Chondrocyte (in vitro differentiated cells): ENCODE measurements at places on chromosomes 3 and 15. TPM values are rescaled to one million over a fixed set of nuclear protein-coding genes. Genes with fewer than 3 reads are reported as not detected.

The ST8SIA2 gene
- total RNA-seq = 2.4 to 6.2 TPM (median 4.5 TPM) in 3 replicates

DNA sequence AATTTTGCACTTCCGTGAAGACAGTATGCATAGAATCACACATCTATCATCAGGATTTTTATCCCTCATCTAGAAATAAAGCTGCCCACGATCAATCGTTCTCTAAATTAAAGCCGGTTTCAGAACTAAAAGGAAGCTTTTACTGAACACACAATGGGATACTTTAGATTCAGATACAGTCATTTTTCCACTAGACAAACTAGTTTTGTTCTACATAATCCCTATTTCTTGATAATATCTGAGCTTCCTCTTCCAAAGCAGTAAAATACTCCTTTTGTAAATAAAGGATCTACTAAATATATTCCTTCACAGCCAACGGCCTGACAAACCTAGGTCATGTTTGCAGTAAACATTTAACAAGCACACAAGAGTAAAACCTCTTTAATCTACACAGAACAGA, 2.0 kb upstream of the GANC start:
- H3K36me3 ChIP-seq = peaks cover 5% of the 10 kb centered on the region
- peak overlapping the region; percentile 26 for H3K4me3 ChIP-seq
- peaks cover 53% of the 10 kb centered on the region for H3K4me1 ChIP-seq
- H3K27ac ChIP-seq = peak overlapping the region; percentile 49

DNA sequence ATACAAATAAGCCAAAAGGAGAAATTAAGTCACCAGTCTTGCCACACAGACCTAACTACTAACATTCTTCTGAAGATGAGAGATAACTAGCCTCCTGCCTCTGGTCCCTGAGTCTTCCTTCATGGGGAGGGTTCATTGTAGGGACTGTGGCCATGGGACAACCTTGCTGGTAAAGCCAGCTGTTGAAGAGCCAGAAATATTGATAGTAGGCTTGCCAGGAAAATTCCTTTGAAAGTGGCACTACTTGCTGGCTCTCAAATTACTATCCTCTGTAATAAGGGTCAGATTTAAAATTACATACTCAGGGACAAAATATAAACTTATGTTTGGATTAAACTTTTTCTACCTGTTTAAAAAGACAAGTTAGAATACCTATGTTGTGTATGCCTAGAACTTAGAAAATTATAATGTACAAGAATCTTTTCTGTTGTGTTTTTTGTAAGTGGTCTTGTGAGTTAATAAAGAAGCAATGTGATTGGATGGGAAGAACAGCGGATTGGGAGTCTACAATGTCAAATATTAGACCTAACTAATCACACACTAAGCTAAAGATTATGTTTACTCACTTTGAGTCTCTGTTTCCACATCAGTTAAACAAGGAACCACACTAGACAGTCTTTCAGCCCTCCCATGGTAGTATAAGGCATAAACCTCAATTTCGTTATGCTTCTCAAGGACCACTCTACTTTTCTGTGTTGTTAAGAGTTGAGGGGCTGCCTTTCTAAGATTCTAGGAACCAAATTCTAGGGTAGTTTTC, 60.0 kb upstream of the TRIM71 start:
- H3K36me3 ChIP-seq = peaks cover 6% of the 10 kb centered on the region
- DNase-seq = no peak
- no peaks in the 10 kb centered on the region for H3K27me3 ChIP-seq
- H3K4me1 ChIP-seq = peaks cover 10% of the 10 kb centered on the region
- H3K27ac ChIP-seq = peak overlapping the region; percentile 20

DNA sequence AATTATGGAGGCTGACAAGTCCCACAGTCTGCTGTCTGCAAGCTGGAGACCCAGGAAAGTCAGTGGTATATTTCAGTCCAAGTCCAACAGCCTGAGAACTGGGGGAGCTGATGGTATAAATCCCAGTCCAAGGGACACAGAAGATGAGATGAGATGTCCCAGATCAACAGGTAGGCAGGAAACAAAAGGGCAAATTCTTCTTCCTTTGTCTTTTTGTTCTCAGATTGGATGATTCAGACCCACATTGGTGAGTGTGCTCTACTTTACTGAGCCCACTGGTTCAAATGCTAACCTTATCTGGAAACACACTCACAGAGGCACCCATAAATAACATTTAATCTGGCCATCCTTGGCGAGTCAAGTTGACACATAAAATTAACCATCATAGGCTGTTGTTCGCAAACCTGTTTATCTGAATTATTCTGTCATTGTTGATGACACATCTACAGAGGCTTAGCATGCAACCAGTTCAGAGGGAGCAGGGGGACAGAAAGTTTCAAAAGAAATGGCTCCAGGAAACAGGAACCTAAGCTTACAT, 62.7 kb upstream of the ITGA11 start:
- H3K27ac ChIP-seq = no peak overlapping the region
- H3K4me1 ChIP-seq = peaks cover 71% of the 10 kb centered on the region
- H3K4me3 ChIP-seq = no peak overlapping the region
- no peak for DNase-seq
- no peaks in the 10 kb centered on the region for H3K27me3 ChIP-seq

DNA sequence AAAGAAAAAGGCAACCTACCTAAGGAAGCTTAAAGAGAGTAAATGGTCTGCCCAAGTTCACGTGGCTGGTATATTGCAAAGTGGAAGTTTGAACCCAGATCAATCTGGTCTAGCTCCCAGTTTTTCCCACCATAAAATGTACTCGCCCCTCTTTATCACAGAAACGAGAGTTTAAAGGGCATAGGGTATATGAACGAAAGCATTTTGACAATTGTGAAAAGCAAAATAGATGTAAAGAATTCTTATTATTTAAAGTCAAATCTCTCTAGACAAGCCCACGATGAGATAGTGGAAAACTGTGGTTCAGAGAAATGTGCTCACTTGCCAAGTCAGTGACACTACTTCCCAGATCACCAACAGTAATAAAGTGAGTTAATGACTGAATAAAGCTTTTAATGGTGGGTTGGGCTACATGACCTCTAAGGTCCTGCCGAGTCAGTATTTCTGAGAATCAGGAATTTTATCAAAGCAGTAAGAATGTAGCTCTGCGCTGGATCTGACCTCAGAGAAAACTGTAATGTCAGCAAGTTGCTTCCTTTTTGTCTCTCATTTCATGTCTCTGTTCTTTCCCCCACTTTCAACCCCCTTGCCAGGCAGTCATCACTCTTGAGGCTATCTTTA, 23.3 kb upstream of the NEO1 start:
- no peak for DNase-seq
- peaks cover 41% of the 10 kb centered on the region for H3K27me3 ChIP-seq
- no peak overlapping the region for H3K4me3 ChIP-seq
- no peaks in the 10 kb centered on the region for H3K36me3 ChIP-seq
- H3K4me1 ChIP-seq = peaks cover 4% of the 10 kb centered on the region
- peak overlapping the region; percentile 20 for H3K27ac ChIP-seq

The BNC1 gene
- total RNA-seq = 1.7 to 2.8 TPM (median 2.3 TPM) in 3 replicates
